ENCODE measurements at places on chromosomes 6 and 20.

- no peak for DNase-seq
Observed at GRCh38 chr6:105324386-105324950, 78.4 kb downstream of the PREP start.

- DNase-seq: no peak
Observed at GRCh38 chr6:51554029-51554428, 533.4 kb downstream of the PKHD1 start.

GRCh38 chr20:51128198-51128597 lies 105.3 kb upstream of the KCNG1 start:
- no peak for DNase-seq

DNA sequence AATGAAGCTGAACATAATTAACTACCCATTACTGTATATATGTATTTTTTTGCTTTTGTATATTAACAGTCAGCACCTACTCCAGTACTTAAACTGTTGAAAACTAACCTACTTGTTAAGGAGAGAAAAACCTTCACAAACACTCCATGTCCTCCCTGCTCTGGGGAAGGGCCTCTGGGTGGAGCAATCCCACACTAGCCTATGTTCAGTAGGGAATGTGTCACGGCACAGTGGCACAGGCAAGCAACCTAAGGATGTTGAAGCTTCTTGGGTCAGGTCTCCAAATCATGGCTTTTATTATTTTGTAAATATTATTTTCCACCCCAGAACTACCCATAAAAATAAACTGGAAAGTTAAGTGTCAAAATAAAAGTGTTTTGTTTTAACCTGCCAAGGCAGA lies 5.3 kb downstream of the MAN1A1 start:
- DNase-seq: no peak

GRCh38 chr6:82818727-82819126 lies 246.9 kb downstream of the UBE3D start:
- no peak for DNase-seq

Measured in Peyer's patch (tissue), 4 donors.